ENCODE measurements at places on chromosomes 11 and 22.

DNA sequence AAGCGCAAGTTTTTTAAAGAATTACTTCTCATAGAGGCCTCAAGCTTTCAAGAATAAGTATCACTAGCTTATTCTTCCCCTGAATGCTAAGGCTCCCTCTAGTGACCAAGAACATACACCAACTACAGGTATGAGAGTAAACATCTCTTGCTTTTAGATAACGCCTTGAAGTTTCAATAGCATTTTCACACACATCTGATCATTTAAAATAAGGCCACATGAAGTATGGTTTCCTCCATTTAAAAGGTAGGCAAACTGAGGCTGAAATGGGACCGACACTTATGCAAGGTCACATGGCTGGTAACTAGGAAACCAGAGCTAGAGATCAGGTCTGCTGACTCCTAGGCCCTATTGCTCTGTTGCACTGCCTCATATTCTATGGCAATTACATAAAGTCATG lies 66.5 kb downstream of the CCDC34 start:
- DNase-seq: no peak

DNA sequence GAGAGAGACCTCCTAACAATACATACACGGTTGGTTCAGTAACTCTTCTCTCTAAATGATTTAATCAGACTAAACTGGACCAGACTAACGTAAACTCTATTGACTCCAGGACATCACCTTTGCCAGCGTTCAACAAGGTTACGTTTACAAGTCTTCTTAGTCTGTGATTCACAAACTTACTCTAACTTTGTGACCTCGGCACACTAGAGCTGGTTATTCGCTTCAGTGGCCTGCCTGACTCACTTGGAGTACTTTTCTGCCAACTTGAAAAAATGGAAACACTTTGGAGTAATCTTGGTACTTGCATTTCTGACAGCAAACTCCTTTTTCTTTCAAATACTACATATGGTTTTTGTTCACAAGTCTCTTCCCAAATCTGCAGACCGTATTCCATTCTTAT lies 26.2 kb downstream of the MTMR2 start:
- no peak for DNase-seq

- DNase-seq: no peak
Observed at GRCh38 chr11:111427471-111427912, 48.4 kb upstream of the POU2AF1 start.

DNA sequence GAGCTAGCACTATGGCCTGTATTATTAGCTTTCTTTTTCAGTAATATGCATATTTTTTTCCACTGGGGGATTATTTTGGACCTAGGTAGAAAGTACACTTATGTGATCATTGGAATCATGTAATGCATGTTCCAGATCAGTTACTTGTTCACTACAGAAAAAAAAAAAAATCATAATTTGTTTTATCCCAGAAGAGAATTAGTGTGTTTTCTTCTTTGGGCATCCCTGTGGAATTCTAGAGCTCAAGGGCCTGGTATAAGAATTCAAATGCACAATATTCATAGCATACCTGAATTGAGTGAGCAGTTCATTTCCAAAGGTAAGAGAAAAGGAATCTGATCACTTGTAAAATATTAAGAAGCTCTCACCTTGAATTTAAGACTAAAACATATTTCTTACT lies at the start of gene OR5T1:
Gene OR5T1 (plus strand): TSS at position 301 of the 400 bp plus-strand sequence. CDS start 1,485 bp downstream, outside the sequence.
- no peak for DNase-seq

- no peak for DNase-seq
Observed at GRCh38 chr11:27213232-27213660, 149.8 kb downstream of the CCDC34 start.

Measured in activated CD4-positive, alpha-beta T cell treated with anti-CD3 and anti-CD28 coated beads, Interleukin-2, amount 50 U/mL, for 1 hour (primary cell).